SK-N-SH (cell line): ENCODE measurements at places on chromosomes 1 and 21. TPM values are rescaled to one million over a fixed set of nuclear protein-coding genes. Genes with fewer than 3 reads are reported as not detected.
A peak's percentile ranks its signal among the peaks of the same experiment; 100 is the strongest.

Gene CD2
- polyA plus RNA-seq = not detected in 2 replicates

Gene C4BPA
- not detected in 2 replicates for polyA plus RNA-seq

Gene C1orf52
- 23.4 and 24.3 TPM in 2 replicates for polyA plus RNA-seq

Gene IBA57
- 1.8 TPM in 2 replicates for polyA plus RNA-seq

Gene CNTN2
- 0.02 and 0.03 TPM in 2 replicates for polyA plus RNA-seq

Gene SLC6A17
- 0.62 and 0.67 TPM in 2 replicates for polyA plus RNA-seq

- no peak for DNase-seq
Observed at GRCh38 chr1:94329986-94330385, 88.2 kb upstream of the ABCD3 start.

DNA sequence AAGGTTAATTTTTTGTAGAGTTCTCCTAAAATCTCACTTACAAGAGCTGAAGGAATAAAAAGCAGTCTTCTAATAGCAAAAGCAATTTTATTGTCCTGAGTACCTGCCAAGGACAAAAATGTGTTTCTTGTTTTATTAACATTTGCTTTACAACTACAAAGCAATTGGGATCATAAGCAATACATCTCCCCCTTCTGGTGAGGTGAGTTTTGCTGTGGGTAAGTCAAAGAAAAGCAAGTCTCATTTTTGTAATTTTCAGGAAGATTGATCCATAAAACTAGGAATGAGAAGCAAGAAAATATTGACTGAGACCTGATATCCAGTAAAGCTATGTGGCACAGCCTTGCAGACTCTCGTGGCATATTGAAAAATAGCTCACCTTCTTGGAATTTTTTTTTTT lies 2162.7 kb downstream of the NCAM2 start:
- DNase-seq = peak; percentile 3

DNA sequence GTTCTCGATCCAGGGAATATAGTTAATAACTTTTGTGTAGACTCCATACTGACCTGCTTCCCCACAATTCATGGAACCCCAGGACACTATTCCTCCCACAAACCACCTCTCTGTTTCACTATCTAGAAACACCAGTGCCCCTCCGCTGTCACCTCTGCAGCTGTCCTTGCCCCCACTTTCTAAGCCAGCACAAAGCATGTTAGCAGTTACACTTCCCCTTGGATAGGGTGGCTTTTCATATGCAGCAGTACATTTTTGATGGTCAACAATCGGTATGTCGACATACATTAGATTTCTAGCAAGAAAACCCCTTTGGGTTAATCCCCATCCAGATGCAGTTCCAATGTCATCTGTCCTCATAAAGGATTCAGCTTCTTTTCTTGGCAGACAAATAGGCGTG lies 14.4 kb downstream of the TARDBP start:
- no peak for DNase-seq

GRCh38 chr1:155284476-155284875 lies 7.2 kb downstream of the HCN3 start:
- no peak for DNase-seq

- DNase-seq = no peak
Observed at GRCh38 chr1:29635501-29636263, 399.4 kb downstream of the PTPRU start.

DNA sequence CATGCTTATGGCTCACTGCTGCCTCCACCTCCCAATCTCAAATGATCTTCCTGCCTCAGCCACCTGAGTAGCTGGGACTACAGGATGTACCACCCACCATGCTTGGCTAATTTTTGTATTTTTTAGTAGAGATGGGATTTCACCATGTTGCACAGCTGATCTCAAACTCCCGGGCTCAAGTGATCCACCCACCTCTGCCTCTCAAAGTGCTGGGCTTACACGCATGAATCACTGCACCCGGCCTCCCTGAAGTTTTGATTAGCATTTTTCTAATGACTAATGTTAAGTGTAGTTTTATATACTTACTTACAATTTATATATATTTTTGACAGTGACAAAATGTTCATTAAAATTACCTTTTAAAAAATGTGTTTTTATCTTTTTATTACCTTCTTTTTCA lies 41.1 kb downstream of the ZNF678 start:
- DNase-seq = no peak

GRCh38 chr1:23741609-23742008 lies 1.7 kb upstream of the ELOA start:
- DNase-seq = no peak

GRCh38 chr1:245690946-245691541 lies 536.3 kb downstream of the KIF26B start:
- no peak for DNase-seq

DNA sequence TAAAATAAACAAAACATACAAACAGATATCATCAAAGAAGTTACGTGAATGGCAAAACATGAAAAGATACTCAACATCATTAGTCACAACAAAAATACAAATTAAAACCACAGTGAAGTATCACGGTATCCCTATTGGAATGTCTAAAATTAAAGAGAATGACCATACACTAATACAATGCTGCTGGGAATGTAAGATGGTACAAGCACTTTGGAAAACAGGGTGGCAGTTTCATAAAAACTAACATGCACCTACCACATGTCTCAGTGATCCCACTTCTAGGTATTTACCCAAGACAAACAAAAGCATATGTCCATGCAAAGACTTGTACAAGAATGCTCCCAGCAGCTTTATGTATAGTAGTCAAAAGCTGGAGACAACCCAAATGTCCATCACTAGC lies 69.1 kb downstream of the HSF2BP start:
- no peak for DNase-seq

- no peak for DNase-seq
Observed at GRCh38 chr1:64687725-64688327, 57.0 kb upstream of the RAVER2 start.

DNA sequence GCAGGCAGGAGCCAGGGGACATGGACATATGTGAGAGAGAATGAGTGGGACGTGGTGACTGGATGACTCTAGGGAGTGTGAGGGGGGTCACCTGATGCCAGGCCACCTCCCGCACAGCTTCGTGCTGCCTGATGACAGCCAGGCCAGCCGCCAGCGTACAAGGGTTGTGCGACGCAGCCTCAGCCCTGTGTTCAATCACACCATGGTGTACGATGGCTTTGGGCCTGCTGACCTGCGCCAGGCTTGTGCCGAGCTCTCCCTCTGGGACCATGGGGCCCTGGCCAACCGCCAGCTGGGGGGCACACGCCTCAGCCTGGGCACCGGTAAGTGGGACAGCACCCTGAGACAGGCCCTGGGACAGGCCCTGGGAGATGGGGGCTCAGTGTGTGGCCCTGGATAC lies 11.3 kb downstream of the SYTL1 start:
- DNase-seq = no peak

GRCh38 chr1:21064057-21064456 lies 112.6 kb downstream of the EIF4G3 start:
- DNase-seq = peak; percentile 16

DNA sequence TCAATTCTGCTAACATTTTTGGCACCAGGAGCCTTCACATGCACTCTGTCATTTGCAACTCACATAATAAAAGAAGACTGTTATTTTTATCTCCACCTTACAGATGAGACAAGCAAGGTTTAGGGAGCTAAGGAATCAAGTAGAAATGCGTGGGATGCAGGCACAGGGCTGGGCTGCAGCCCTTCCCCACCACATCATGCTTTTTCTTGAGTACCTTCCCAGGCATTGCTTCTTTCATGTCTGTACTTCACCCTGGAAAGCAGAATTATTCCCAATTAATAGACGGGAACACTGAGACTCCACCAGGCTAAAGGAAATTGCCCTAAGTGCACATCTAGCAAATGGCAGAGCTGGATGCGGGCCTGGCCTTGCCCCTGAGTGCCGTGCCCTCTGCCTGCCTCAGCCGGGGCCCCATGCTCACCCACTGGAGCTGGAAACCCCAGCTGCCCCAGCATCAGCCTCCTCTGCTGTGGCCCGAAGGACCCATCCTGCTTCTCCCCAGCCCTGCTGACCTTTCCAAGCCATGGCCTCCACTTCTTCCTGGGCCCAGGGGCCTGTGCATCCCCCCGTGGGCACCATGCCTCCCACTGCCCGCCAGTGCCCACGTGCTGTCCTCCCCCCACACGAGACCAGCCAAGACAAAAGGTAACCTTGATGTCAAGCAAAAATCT lies 257.5 kb downstream of the TOMM20 start:
- no peak for DNase-seq

DNA sequence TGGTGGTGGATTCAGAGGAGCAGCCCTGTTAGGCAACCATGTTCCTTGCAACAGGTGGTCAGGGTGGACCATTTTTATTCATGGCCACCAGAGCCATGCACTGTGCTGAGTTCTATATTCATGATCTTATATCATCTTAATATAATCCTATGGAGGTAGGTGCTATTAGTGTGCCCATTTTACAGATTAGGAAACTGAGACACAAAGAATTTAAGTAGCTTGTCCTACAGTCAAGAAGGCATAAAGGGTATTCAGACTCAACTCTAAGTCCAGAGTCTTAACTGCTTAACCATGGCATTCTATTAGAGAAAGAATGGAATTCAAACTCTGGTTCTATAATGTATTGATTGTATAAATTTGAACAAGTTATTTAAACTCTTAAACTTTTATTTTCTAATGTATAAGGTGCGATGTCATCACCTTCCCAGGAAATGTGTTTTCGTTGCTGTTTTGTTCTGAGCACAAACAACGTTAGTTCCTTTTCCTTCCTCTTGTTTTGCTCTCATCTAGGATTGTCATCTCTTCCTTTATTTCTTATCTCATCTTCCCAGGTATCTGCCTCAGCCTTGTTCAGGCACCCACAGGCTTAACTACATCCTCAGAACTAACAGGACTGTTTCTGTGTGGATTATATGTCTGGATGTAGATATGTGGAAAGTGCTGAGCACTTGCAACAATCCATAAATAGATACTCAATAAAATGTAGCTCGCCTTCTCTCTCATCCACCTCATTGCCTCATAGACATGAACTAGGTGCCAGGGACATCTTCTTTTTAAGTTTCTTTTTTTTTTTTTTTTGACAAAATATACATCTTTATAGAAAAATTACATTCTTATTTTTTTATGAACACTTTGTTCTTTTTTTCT lies 207.1 kb downstream of the NFIA start:
- DNase-seq = no peak

DNA sequence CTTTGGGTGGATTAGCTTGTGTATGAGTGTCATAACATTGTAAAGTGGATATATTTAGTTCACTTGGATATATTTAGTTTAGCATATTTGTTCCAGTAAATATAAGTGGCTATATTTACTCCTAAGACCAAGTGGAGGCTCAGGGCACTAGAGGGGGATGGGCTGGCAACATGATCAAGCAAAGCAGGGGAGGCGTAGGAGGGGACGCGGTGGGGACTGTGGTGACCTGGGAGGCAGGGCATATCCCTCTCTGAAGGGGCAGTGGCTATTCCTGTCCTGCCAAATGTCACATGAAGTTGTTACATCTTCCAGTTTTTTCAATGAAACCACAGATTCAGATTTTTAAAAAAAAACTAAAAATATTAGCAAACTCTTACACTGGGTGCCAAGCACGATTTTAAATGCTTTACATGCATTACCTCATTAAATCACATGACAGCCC lies 51.9 kb upstream of the EDN2 start:
- no peak for DNase-seq

GRCh38 chr1:202871367-202871766 lies 17.6 kb downstream of the RABIF start:
- no peak for DNase-seq

DNA sequence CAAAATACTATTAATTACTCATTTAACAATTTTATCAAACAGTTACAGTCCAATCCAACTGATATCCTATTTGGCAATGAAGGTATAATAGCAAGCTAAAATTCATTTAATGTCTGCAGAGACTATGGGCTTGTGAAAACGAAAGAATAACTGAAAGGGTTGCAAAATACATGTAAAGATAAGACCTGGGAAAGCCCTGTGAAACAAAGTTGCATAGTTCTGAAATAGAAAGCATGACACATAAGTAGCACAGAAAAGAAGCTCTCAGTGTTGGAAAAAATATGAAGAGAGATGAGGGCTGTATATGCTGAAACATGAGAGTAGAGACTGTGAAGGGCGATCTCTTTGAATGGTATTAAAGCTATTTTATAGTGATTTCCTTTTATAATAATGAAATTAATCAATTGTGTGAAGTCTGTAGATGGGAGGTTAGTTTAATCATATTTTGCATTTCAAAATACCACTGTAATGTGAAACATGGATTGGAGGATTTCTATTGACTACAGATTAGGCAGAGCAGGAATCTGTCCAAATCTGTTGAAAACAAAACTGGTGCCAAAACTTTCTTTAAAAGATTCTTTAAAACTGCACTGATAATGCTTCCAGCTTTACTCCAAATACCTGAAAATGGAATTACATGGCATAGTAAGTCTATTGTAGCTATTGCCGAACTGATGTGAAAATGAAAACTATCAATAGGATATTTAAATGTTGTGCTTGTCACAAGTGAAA lies 1518.9 kb upstream of the B3GALT2 start:
- no peak for DNase-seq

DNA sequence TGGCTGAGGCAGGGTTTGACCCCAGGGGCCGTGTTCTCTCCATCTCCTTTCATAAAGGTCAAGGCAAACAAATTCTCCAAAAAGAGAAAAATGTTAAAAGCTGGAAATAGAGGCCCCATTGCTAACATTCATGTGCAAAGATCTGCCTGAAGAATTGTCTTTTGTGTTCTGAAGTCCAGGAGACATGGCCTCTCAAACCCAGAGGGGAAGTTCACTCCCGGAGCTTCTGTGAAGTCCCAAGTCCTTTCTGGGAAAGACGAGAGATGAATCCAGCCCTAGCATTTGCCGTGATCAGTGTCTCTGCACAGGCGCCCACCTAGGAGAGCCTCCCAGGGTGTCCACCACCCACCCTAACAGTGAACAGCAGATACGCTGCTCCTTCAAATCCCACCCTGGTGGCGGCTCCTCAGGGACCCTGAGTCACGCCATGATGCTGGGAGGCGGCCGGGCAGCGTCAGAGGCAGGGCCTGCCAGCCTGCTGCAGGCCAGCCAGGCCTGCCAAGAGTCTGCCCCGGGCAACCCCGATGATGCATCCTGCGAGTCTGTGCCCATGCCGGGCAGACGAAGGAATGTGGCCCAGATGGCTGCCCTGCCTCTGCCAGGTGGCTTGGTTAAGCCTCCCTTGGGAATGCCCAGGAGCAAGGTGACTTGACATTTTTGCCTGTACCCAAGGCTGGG lies 5.2 kb upstream of the C2CD2 start:
- DNase-seq = no peak

DNA sequence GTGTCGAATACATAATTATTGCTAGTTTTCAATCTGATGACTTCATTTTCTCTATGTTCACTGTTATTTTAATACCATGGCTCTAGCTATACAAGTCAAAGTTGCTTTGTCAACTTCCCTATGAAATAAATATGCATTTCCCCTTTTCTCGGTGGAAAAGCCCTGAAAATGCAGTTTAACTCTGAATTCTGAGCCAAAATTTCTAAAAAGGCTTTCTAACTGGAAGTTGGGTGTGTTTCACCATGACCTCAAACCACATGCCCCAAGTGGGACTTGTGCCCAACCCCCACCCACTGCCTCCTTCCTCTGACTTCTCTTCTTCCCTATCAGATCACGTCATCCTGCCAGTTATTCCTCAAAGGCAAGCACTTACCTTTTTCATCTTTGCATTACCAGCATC lies 8.9 kb downstream of the MKNK1 start:
- no peak for DNase-seq

- DNase-seq = peak; percentile 18
Observed at GRCh38 chr1:220281159-220281574, 8.9 kb upstream of the RAB3GAP2 start.
